Caco-2 (cell line): ENCODE measurements at places on chromosomes 2 and 18.

- DNase-seq = peak; percentile 50
Measured at GRCh38 chr2:127398239-127398590, 10.4 kb upstream of the MAP3K2 start.

- DNase-seq = no peak
Measured at GRCh38 chr2:156088587-156088986, 243.9 kb downstream of the NR4A2 start.

GRCh38 chr18:13180614-13181375 lies 37.8 kb upstream of the LDLRAD4 start:
- DNase-seq = no peak

GRCh38 chr18:23721696-23722480 lies 32.6 kb downstream of the LAMA3 start:
- peak; percentile 17 for DNase-seq

DNA sequence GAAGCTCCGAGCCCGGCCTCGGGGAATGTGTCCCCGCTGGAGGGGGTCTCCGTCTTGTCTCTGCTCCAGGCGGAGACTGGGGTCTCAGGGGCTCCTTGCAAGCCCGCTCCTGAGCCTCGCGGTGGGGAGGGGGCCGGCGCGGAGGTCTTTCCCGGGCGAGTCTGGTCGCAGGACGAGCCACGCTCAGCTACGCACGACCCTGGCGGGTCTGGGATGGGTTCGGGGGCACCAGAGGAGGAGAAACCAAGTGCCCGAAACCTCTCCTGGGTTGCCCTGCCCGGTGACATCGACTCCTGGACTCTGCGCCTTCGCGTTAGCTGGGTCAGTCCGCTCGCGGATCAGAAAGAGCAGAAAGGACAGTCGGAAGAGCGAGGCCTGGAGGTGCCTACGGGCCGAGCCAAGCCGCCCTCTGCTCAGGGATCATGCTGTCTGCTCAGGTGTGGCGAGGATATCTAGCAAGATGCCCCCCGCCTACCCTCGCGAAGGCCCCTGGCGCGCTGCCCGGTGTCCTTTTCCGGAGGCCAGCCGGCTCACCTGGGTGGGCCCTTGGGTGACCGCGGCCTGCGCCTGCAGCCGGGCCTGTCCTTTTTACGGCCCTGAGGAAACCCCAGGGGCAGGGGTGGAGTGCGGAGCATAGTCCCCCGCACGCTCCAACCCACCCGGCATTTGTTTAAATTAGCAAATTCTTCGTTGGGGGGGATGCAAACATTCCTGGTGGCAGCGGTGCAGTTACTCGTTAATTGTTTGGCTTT lies 58.7 kb downstream of the SNORC start:
- DNase-seq = no peak

DNA sequence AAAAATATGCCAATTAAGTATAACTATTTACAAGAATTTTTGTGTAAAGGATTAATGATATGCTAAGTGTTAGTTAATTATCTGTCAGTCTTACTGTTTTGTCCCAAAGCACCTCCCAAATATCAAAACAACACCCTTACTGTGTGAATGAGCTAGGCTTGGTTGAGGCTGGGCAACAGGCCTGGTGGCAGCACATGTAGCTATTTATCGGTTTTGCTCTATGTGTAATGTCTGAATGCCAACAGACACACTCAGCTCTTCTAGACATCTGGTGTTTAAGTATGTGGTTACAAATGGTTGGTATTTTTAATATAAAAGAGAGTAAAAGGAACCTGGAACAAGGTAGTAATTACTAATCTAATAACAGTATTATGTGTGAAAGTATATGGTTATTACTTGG lies 175.3 kb downstream of the RAB3GAP1 start:
- no peak for DNase-seq

DNA sequence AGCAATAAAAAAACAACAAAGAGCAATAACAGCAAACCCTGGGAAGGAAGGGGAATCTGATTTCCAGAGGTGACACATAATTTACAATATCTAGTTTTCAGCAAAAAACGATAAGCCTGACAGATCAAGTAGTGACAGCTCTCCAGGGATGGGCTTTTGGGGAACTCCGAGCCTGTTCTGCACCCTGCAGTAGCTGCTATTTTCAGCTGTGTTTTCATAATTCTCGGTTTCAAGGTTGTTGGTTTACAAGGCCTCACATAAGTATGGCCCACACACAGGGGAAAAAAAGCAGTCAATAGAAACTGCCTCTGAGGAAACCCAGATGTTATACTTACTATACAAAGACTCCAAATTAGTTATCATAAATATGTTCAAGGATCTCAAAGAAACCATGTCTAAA lies 67.7 kb upstream of the CTLA4 start:
- DNase-seq = no peak

- DNase-seq = no peak
Measured at GRCh38 chr2:149400997-149401396, 70.6 kb downstream of the LYPD6 start.

DNA sequence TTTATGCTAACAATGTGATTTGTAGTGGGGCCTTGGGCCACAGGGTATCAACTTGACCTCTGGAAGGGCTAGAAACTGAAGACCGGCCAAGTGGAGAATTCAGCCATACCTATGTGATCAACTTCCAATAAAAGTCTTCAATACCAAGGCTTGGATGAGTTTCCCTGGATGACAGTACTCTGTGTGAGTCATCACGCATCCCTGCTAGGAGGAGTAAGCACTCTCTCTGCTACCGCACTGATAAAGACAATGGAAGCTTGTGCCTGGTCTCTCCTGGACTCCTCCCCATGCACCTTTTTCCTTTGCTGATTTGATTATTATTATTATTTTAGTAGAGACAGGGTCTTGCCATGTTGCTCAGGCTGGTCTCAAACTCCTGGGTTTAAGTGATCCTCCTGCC lies 58.1 kb downstream of the SKA1 start:
- no peak for DNase-seq

- no peak for DNase-seq
Measured at GRCh38 chr2:174585657-174586252, 11.8 kb downstream of the WIPF1 start.
